ENCODE measurements at places on chromosomes 7 and 10.

DNA sequence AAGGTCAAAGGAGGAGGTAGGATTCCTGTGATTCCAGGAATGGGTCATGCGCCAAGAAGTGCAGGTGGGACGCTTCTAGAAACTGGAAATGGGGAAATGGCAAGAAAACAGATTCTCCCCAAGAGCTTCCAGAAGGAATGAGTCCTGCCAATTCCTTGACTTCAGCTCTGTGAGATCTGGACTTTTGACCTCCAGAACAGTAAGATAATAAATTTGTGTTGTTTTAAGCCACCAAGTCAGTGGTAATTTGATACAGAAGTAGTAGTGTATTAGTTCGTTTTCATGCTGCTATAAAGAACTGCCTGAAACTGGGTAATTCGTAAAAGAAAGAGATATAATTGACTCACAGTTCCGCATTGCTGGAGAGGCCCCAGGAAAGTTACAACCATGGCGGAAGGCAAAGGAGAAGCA is 178.6 kb upstream of the GALNT17 start:
- peak; percentile 58 for DNase-seq

GRCh38 chr10:127813290-127813689 is 76.3 kb downstream of the FOXI2 start:
- DNase-seq = no peak

DNA sequence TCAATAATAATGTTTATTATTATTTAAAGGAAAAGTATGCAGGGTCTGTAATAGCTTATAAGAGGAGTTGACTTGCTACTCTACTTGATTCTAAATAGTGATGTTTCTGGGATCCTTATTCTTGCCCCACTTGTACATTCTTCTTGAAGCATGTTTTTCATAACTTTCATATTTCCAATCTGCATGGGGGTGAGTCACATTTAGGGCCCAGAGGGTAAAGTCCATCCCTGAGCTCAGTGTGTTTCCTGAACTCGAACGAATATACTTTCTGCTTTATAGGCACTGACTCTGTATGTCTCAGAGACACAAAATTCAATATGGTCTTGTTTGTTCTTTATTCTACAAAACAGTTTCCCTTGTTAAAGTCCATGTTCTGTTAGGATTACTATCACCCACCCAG is 61.0 kb upstream of the SMIM30 start:
- no peak for DNase-seq

DNA sequence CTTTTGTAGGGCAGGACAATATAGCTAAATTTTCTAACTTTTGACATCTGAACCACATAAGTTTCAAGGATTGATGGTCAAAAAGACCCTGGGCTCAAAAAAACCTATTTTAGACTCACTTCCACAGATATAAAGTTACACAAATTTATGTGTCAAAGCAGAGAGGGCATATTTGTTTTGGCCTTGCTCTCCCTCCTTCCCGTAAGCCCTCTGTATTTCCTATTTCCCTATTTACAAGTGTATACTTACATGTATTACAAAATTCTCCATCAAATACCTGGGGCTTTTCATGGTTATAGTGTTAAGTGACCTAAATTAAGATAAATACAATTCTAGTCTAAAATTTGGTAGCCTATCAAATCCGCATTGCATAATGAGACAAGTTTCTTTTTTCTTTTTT is 2.6 kb downstream of the KDM7A start:
- DNase-seq = no peak

GRCh38 chr7:105304040-105304895 is 84.5 kb downstream of the SRPK2 start:
- DNase-seq = no peak

DNA sequence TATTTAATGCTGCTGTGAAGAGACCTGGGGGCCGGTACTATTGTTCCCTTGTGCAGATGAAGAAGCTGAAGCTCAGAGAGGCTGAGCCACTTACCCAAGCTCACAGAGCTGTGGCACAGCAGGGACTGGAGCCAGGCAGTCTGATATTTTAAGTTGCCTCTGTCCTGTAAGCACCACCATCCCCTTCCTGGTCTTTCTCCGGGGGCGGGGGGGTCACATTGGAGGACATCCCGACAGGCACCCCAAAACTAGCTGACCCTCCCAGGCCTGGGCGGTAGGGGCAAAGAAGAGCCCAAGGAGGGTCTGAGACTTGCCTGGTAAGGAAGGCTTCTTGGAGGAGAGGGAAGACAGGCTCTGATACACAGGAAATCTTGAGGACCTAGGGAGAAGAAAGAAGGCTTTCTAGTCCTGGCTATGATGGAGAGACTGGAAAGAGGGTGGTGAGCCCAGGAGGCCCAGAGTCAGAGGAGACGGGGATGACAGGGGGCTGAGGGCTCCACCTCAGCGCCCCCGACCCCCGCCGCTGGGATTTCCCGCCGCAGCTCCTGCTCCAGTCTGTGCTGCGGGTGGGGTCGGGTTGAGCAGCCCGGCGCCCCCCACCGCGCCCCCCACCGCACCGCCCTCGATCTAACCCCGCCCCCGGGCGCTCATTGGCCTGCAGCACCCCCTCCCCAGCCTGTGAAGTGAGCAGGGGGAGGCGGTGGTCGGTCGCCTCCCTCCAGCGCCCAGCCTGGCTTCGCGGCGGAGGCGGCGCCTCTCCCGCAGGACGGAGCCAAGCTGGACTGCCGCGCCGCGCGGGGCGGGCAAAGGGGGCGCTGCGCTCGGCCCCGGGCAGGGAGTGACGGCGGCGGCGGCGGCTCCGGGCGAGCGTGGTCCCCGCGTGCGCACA is at the start of gene ADCYAP1R1:
Gene ADCYAP1R1, plus strand, starts transcription at position 711 of the 889 bp plus-strand sequence. CDS start 10,957 bp downstream, outside the sequence.
- DNase-seq = peak; percentile 79

DNA sequence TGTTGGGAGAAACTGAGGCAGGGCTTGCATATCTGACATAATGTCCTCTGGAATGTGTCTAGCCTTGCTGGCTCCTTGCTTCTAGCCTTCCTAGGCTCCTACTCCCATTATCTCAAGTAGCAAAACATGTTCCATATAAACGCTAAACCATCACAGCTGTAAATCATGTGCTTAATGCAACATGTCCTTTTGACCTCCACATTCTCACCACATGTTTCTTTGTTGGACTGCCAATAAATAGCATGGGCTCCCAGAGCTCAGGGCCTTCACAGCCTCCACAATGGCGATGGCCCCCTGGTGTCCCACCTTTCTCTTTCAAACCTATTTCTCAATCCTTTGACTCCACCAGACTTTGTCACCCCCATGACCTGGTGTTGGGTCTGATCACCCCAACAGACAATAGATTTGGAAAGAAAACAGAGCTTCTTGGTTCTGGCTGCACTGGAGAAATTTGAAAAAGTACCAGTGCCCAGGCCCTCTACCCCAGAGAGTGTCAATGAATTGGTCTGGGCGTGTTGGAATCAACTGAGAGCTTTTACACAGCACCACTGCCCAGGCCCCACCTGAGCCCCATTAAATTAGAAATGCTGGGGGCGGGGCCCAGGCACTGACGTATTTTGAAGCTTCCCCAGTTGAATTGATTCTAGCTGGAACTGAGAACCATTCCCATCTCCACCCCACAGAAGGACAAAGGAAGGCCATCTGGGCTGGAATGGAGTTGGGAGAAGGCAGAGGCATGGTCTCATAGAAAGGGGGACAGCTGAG is 41.3 kb upstream of the GGCT start:
- no peak for DNase-seq

- DNase-seq = no peak
These were observed 75.7 kb downstream of the IMMP2L start for GRCh38 chr7:111486472-111487142.

DNA sequence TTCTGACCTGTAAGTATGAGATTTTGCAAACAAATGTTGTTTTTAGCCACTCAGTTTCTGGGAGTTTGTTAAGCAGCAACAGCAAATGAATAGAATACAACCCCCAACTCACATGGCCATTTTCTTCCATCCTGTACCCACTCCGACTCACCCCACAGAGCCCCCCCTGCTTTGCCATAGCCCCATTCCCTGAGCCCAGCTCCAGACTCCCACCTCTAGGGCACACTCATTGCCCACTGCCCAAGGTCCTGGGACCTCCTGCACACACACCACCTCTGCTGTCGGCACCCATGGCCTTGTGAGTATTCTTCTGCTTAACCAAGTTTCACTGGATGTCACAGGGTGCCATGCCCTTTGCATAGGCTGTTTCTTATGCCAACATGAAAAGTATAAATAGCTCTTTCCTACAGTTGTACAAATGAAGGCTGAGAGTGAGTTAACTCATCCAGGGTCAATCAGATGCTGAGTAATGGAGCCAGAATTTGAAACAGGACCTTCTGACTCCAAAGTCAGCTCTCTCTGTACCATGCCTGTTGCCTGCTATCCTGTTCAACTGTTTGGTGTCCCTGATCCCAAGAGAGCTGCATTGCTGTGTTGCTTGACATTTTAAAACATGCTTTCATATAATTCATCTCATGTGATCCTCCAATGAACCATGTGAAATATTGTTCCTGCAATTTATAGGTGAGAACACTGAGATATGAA is 367.8 kb upstream of the ZMIZ1 start:
- no peak for DNase-seq

DNA sequence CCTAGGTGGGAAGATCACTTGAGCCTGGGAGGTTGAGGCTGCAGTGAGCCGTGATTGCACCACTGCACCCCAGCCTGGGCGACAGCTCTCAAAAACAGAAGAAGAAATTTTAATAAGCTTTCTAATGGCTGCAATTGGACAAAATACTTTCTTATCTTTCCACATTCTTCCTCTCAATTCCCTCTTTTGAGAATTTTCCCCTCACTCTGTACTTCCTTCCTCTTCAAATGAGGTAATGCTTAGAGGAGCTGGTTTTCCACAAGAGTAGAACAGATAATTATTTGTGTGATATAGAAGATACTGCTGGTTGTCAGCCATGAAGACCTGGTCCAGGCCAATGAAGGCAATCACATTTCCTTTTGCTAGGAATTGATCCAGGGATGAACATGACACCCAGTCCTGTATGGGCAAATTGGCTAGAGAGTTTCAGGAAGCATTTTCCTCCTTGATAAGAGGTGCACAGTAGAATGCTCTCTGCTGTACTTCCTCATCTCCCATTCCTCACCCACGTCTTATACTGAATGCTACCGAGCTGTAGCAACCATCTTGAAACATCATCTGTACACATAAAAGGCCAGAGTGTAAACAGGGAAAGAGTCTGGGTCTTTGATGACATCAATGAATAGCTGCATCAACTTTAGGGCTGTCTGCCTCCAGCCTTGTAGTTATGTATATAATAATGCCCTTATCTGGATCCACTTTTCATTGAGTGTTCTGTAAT is 103.9 kb downstream of the CDK6 start:
- no peak for DNase-seq

- no peak for DNase-seq
These were observed 81.1 kb downstream of the RGS10 start for GRCh38 chr10:119461380-119461779.

DNA sequence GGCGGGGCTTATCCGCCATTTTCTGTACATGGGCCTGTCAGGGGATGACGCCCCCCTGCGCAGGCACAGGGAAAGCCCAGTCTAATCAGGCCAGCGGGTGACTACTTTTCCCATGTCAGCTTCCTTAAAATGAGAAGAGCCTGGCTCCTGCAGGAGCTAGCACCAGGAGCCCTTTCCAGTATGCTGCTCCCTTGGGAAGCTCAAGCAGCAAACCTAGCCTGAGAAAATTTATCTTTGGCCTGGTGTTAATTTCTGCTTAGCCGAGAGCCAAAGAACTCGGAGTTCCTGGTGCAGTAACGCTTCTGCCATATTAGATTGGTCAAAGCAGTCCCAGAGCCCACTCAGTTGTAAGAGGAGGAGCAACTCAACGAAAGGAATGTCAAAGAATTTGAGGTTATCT is 239.0 kb upstream of the PHYHIPL start:
- DNase-seq = no peak

- DNase-seq = no peak
These were observed 1.3 kb downstream of the LIMK1 start for GRCh38 chr7:74084722-74085578.

DNA sequence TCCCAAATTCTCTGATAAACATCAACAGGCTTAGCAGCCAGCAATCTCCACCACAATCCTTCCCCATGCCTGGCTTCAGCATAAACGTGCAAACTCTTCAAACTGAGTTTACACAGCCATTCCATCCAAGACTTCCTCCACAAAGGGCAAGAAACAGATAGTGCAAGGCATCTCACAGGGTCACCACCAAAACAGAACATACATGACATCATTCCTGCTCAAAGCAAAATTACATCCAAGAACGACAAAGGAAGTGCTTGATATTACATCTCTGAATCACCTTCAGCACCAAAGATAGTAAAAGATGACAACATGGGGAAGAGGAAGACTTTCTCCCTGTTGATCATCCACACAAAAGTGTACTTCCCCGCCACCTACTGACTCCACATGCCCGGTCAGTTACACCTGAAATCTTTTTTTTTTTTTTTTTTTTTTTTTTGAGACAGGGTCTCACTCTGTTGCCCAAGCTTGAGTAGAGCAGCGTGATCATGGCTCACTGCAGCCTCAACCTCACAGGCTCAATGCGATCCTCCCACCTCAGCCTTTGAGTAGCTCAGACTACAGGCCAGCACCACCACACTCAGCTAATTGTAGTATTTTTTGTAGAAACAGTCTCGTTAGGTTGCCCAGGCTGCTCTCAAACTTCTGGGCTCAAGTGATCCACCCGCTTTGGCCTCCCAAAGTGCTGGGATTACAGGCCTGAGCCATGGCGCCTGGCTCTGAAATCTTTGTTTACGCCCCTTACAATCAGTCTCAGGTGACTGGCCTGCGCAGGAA is 127.5 kb downstream of the PARD3 start:
- DNase-seq = no peak

DNA sequence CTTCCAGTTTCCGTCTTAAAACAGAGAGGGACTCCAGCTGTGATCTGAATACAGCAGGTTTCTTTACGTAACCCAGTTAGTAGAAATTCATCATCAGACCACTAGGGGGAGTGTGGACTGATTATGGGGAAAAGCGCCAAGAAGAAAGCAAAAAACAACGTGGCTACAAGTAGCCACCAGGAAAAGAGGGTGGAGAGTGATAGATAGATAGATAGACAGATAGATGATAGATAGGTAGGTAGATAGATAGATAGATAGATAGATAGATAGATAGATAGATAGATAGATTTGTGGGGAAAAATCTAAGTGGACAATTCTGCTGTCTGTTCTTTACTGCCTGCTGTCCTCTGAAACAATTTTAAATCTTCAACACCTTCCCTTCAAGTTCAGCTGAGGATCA is 12.7 kb upstream of the AKR1B10 start:
- DNase-seq = no peak

DNA sequence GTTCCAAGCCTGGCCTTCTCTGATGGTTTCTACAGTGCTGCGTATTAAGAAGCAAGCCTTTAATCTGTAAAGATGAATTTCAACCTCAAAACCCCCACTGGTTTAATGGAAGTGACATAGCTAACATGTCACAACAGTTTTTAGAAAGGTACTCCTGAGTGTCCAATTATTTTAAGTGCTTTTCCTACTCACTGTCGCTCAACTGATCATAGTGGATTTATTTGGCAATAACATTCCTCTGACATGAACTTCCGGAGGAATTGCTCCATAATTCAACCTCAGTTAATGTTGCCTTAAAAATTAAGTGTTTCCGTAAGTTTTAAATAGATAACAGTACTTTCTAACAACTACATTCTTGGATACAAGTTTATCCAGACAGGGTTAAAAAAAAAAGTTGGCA is 57.5 kb downstream of the AGMO start:
- no peak for DNase-seq

Data from femur (tissue), 1 donor.